Right ventricle myocardium inferior (tissue), 1 donor: ENCODE measurements at places on chromosomes 3 and 15. TPM values are rescaled to one million over a fixed set of nuclear protein-coding genes. Genes with fewer than 3 reads are reported as not detected.

ALDH1A3 gene
- total RNA-seq = 3.7 TPM

NR2E3 gene
- total RNA-seq = not detected

ABHD17C gene
- total RNA-seq = 7.5 TPM

PSMA4 gene
- total RNA-seq = 118 TPM

CHAC1 gene
- 0.81 TPM for total RNA-seq
